ENCODE measurements at places on chromosomes 4 and X. TPM values are rescaled to one million over a fixed set of nuclear protein-coding genes. Genes with fewer than 3 reads are reported as not detected.

DNA sequence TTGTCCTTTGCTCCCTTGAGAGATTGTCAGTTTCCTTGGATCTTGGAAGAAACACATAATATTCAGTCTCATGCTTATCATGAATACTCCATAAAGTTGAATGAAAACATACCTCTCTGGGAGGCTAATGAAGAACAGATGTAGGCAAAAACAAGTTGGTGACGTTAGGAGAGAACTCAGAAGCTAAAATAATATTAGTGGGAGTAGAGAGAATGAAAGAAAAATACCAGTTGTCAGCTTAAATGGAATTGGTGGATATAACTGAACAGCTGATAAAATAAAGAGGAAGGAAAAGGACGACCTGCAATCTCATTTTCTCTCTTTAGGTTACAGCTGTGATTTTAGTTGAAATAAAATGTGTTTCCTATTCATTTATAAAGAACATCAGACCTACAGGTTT lies 124.8 kb downstream of the SNCA start:
- DNase-seq, result no peak
- no peaks in the 10 kb centered on the region for H3K36me3 ChIP-seq
- H3K27ac ChIP-seq, result no peak overlapping the region
- no peaks in the 10 kb centered on the region for H3K27me3 ChIP-seq
- H3K4me3 ChIP-seq, result no peak overlapping the region

Gene EVC2
- total RNA-seq, result 2.3 TPM

DNA sequence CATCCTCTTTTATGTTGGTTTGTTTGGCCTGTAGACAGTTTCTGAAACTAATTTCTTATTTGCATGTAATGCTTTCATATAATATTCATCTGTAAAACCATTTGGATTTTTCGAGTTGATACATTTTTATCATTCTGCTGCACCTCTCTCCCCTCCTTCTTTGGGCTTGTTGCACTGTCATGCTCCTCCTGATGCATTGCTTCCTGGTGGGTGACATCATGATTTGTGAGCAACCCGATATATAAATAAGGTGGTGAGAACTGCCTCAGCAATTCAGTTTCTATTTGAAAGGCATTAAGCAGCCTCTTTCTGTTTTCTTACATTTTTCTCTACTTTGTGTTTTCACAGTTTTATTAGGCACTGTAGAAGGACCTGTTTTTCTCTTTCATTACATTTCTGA lies 515.7 kb downstream of the RPA4 start:
- H3K27me3 ChIP-seq, result no peaks in the 10 kb centered on the region
- H3K4me3 ChIP-seq, result no peak overlapping the region
- H3K27ac ChIP-seq, result no peak overlapping the region
- no peaks in the 10 kb centered on the region for H3K36me3 ChIP-seq
- no peak for DNase-seq

- H3K4me1 ChIP-seq, result peaks cover 3% of the 10 kb centered on the region
- no peak overlapping the region for H3K27ac ChIP-seq
- H3K27me3 ChIP-seq, result no peaks in the 10 kb centered on the region
- no peaks in the 10 kb centered on the region for H3K36me3 ChIP-seq
- no peak for DNase-seq
Observed at GRCh38 chrX:155068165-155068564, 2.8 kb downstream of the CMC4 start.

GRCh38 chrX:134732152-134732551 lies 73.9 kb upstream of the PLAC1 start:
- H3K27me3 ChIP-seq, result no peaks in the 10 kb centered on the region
- H3K4me1 ChIP-seq, result peaks cover 4% of the 10 kb centered on the region
- no peak overlapping the region for H3K27ac ChIP-seq
- H3K36me3 ChIP-seq, result no peaks in the 10 kb centered on the region
- DNase-seq, result no peak

- H3K4me3 ChIP-seq, result no peak overlapping the region
- H3K27ac ChIP-seq, result no peak overlapping the region
- peaks cover 6% of the 10 kb centered on the region for H3K4me1 ChIP-seq
- no peak for DNase-seq
- H3K36me3 ChIP-seq, result no peaks in the 10 kb centered on the region
- no peaks in the 10 kb centered on the region for H3K27me3 ChIP-seq
Observed at GRCh38 chrX:50567636-50568035, 97.0 kb upstream of the DGKK start.

DNA sequence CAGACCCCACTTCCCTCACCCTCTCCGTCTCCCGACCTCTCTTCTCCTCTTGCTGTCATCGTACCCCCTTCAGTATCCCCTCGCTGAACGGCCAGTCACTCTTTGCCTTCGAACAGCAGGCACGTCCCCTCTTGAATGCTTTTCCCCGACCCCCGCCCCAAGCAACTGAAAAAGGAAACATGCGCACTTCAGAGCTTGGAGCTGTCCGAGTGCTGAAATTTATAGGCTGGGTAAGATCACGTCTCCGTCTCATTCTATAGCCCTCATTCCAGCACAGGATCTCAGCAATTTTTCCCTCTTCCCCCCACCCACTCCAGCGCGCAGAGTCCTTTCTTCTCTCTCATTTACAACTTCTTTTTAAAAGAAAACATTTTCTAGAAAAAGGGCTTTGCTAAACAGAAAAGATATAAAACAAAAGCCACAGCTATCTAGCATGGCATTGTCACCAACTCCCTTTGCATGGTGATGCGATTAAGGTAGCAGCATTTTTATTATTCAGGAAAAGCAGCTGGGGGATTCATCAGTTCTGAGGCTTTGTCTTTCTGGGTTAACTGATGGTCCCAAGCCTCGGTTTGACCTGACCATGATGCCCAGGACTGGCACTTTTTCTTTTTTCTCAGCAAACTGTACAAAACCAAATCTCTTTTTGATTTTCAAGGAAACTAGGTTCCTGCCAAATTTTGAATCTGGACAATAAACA lies at the start of gene GLRA2:
TSS of gene GLRA2 (plus strand) at position 247 of the 700 bp plus-strand sequence. CDS start 522 bp downstream, outside the sequence.
- DNase-seq, result peak; percentile 22
- H3K36me3 ChIP-seq, result no peaks in the 10 kb centered on the region
- no peaks in the 10 kb centered on the region for H3K27me3 ChIP-seq
- H3K4me1 ChIP-seq, result no peaks in the 10 kb centered on the region
- peak within 1 kb of the TSS; percentile 94 for H3K4me3 ChIP-seq

Gene ELOVL6
- total RNA-seq, result 60.1 TPM

DNA sequence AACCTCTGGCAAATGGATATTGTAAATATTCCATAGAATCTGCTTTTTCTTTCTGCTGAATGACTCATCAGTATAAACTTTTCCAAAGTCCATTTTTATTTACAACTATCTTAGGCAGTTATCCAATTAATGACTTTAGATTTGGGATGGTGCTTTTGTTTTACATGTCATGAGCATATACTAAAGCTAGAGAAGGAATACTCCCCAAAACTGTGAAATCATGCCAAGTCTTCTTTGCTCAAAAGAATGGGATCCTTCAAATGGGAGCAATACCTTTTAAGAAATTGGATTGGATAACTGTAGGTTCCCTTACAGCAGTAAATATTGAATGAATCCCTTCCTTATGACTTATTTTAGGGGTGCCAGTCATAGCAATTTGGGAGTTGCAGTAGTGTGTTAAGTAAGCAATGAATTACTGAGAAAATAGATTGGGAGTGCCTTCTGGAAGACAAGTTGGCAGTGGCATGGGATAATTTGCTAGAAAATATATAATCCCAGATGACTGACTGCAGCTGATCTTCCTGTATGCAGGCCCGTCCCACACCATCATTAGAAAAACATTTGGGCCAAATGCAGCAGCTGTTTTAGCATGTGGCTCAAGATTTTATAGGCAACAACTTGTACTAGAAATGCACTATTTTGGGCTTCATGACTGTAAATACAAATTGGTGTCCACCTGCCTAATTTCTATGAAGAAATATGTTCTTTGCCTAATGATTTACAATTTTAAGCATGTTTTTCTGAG lies 2.8 kb downstream of the TMPRSS11D start:
- no peak for DNase-seq
- H3K27ac ChIP-seq, result no peak overlapping the region
- H3K4me3 ChIP-seq, result no peak overlapping the region

Gene SPANXA1
- total RNA-seq, result not detected
